Astrocyte (in vitro differentiated cells and primary cell): ENCODE measurements at places on chromosomes 13 and 19. TPM values are rescaled to one million over a fixed set of nuclear protein-coding genes. Genes with fewer than 3 reads are reported as not detected.

Gene SIGLECL1
- total RNA-seq: not detected in 2 replicates

Gene SPACA4
- total RNA-seq: not detected in 2 replicates

Gene NHLRC3
- 8.2 and 8.4 TPM in 2 replicates for total RNA-seq

Gene PDX1
- not detected in 2 replicates for total RNA-seq

Gene ZNF284
- 3.6 and 3.7 TPM in 2 replicates for total RNA-seq

Gene RFPL4AL1
- total RNA-seq: not detected in 2 replicates

Gene CYTH2
- 62.4 and 67.1 TPM in 2 replicates for total RNA-seq

Gene PSG5
- 0.65 and 0.86 TPM in 2 replicates for total RNA-seq

Gene NANOS3
- total RNA-seq: 1.1 and 2.9 TPM in 2 replicates

Gene ZNF426
- total RNA-seq: 31.8 and 34.8 TPM in 2 replicates

Gene C19orf38
- total RNA-seq: 0.23 and 0.58 TPM in 2 replicates

Gene ZNF540
- 0.66 and 0.77 TPM in 2 replicates for total RNA-seq

Gene JSRP1
- 0.36 and 1.3 TPM in 2 replicates for total RNA-seq

Gene LGI4
- 0.20 and 0.29 TPM in 2 replicates for total RNA-seq

Gene TEX29
- 0.43 TPM in 1 of 2 replicates, not detected in the other for total RNA-seq

Gene URAD
- total RNA-seq: not detected in 2 replicates

Gene F2RL3
- not detected in 2 replicates for total RNA-seq

Gene TPM4
- total RNA-seq: 811 and 843 TPM in 2 replicates

Gene PLPP2
- total RNA-seq: 2.9 and 3.7 TPM in 2 replicates

Gene OR4F17
- total RNA-seq: not detected in 2 replicates

Gene OR1M1
- total RNA-seq: not detected in 2 replicates

Gene EHD2
- total RNA-seq: 159 and 170 TPM in 2 replicates

Gene RFX1
- 11.8 and 13.0 TPM in 2 replicates for total RNA-seq

Gene LRRC8E
- 6.5 and 6.6 TPM in 2 replicates for total RNA-seq

Gene KLK3
- total RNA-seq: not detected in 2 replicates

Gene ATP4A
- not detected in 2 replicates for total RNA-seq

Gene GRIN2D
- total RNA-seq: 6.2 and 9.3 TPM in 2 replicates

Gene C1QTNF9
- not detected in 2 replicates for total RNA-seq

Gene CRLF1
- total RNA-seq: 18.5 and 53.1 TPM in 2 replicates

Gene PNPLA6
- 81.9 and 90.2 TPM in 2 replicates for total RNA-seq

Gene FCER2
- not detected in 2 replicates for total RNA-seq

Gene ZNF607
- total RNA-seq: 5.2 and 6.3 TPM in 2 replicates

Gene PRSS57
- total RNA-seq: not detected in 2 replicates

Gene CD209
- total RNA-seq: not detected in 2 replicates

Gene ZFP30
- 13.4 and 13.9 TPM in 2 replicates for total RNA-seq

Gene GNG7
- total RNA-seq: 1.8 and 2.4 TPM in 2 replicates

Gene PODNL1
- total RNA-seq: 3.3 and 3.7 TPM in 2 replicates
